ENCODE measurements at places on chromosomes 16 and 17.

DNA sequence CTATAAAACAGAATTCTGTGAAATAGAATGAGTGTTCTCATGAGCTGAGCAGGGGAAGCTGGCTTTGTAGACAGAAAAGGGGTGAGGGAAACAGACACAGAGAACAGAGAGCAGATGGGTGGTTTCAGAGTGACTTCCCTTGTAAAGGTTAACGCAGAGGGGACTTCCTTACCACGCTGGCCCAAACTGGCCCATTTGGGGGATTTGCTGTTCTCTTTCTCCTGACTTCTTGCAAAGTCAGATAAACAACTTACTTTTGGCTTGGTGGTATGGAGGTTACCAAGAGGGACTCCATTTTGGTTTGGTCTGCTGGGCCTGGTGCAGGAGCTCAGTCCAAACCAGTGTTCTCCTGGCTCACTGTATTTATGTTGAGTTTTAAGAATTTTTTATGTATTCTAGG is 48.4 kb downstream of the SEC14L1 start:
- DNase-seq: peak; percentile 64

GRCh38 chr17:62073993-62074392 is 8.9 kb upstream of the MED13 start:
- DNase-seq: no peak

DNA sequence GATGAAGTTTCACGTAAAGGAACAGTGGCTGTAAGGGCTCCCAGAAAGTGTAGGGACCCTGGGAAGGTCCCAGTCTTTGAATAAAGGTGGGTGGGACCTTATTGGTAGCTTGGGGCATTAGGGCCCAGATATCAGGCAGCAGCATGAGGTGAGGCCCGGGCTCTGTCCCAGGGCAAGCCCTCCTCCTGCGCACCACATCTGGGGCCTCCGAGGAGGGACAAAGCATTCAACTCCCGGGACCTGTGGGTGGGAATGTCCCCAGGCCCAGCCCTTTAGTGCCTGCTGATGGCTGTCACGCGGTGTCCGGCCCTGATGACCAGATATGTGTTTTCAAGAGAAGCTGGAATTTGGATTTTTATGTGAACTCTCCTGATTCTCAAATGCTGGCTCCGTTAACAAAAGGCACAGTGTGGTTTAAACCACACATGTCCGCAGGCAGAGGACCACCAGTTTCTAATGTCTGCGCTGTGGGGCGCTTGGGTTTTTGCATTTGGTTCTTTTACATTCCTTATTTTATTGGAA is 30.4 kb downstream of the RAI1 start:
- DNase-seq: no peak

DNA sequence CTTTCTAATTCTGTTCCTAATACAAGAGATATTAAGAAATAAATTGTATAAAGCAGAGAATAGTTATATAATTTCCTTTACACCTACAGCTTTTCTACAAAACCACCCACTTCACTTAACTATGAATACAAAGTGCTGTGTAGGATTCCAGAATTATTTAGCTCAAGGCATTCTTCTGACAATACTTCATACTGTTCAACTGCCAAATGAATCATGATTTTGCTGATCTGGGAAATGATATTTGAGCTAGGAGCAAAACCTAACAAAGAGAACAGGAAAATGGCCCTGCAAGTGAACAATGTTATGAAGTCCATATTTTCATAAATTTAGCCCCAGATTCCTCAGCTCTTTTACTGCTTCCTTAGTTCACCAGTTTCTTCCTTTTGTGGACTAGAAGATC is 12.9 kb downstream of the BBS2 start:
- DNase-seq: no peak

DNA sequence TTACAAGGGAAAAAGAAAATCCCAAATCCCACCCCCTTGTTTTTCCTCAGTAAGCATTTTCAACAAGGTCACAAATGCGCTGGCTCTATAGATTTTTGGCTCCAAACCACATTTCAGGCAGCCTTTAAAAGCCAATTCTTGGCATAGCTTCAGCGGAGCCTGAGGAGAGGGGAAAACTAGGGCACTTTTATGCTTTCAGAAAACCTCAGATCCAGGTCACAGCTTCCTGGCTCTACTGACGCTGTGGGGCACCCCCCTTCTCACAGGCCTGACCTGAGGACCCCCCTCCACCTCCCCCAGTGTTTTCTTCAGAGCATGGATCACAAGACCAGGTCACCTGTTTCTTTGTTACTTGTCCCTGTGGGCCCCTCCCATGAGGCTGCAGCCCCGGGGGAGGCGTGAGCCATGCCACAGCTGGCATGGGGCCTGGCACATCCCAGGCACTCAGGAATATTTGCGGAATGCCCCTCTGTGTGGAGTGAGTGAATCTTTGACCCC is 30.1 kb upstream of the MTSS2 start:
- no peak for DNase-seq

DNA sequence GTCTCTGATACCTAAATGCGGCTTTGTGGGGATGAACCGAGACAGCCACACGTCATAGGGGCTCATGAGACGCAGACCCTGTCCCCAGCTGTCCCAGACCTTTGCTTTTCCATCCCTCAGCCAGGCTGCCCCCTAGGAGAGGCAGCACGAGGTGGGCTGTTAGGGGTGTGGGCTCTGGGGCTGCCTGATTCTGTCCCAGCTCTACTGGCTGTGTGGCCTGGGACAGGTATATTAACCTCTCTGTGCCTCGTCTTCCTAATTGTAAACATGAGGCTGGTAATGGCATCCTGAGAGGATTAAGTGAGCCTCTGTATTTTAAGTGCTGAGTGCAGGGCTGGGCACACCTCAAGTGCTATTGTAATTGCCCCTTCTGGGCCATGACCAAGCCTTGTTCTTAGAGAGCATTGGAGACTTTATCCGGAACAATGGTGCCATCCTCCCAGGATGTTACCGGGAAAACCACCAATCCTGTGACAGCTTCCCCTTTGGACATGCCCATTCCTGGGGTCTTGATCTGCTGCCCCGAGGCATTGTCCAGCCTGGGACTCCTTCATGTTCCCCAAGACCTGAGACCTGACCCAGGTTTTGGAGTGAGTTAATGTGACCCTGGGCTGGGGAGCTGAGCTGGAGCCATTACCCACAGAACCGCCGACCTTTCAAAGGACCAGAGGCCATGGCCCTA is 5.1 kb downstream of the ADGRG1 start:
- no peak for DNase-seq

- DNase-seq: no peak
These were observed 568.7 kb upstream of the HSBP1 start for GRCh38 chr16:83238949-83239691.

DNA sequence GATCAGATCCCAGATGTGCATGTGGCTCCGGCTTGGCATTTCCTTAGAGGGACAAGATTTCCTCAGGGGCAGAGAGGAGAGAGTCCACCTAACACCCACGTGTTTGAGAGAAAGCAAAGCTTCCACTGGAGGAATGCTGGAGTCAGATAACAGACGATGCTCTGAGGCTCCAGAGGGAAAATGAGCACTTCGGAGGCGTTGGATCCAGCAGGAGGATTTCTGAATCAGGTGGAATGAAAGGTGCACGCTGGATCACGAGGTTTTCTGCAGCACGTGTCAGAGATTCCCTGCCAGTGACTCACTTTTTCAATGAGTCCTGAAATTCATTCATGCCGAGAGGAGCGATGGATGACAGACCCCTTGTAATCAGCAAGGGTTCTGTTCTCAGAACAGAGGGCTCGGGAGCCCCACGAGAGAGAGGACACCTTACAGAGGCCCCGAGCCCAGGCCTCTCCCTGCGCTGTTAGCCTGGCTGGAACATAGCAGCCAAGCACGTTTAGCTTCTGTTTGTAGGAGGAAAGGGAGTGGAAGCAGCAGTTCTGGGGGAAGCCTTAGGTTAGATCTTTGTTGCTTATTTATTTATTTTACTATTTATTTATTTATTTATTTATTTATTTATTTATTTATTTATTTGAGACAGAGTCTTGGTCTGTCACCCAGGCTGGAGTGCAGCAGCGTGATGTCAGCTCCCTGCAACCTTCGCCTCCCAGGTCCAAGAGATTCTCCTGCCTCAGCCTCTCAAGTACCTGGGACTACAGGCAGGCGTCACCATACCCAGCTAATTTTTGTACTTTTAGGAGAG is 49.3 kb upstream of the JPH3 start:
- DNase-seq: no peak

DNA sequence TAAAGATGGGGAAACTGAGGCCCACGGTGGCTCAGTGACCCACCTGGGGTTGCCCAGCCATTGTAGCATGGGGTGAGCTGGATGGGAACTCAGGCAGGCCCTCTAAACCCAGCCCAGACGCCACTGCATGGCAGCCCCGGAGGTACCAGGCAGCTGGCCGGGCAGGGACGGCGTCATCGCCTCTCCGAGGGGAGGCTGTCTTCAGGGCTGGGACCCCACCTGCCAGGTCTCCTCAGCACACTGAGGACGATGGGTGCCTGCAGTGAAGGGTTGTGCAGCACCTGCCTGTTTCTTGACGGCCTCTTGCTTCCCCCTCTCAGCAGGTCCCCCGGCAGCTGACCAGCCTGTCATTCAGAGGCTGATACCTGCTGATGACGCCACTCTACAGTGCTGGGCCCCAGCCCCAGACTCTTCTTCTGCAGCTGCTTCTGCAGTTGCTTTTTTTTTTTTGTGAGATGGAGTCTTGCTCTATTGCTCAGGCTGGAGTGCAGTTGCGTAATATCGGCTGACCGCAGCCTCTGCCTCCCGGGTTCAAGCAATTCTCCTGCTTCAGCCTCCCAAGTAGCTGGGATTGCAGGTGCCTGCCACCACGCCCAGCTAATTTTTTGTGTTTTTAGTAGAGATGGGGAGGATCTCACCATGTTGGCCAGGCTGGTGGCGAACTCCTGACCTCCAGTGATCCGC is 24.7 kb downstream of the RNF213 start:
- no peak for DNase-seq

DNA sequence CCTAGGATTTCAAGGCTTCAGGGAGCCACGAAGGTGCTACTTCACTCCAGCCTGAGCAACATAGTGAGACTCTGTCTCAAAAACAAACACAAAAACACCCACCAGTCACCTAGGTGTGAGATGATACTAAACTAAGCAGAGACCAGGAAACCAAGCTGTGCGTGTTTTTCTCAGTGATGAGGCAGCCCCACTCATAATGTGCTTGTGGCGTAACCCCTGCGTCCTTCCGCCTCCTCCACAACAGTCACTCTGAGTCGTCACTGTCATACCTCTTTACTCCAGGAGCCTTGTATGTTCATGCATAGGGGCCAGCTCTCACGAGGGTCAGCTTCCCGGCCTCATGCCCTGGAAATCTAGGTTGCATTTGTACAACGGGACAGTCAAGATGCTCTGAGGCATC is 31.1 kb upstream of the SLC47A1 start:
- DNase-seq: no peak

- no peak for DNase-seq
These were observed 63.5 kb upstream of the MED9 start for GRCh38 chr17:17413215-17413792.

GRCh38 chr17:1773696-1774181 is 11.9 kb downstream of the SERPINF1 start:
- no peak for DNase-seq

Data from GM20000 (cell line).